ENCODE measurements at places on chromosomes 4 and X.

GRCh38 chr4:24130637-24131036 lies 240.8 kb upstream of the PPARGC1A start:
- DNase-seq: no peak

DNA sequence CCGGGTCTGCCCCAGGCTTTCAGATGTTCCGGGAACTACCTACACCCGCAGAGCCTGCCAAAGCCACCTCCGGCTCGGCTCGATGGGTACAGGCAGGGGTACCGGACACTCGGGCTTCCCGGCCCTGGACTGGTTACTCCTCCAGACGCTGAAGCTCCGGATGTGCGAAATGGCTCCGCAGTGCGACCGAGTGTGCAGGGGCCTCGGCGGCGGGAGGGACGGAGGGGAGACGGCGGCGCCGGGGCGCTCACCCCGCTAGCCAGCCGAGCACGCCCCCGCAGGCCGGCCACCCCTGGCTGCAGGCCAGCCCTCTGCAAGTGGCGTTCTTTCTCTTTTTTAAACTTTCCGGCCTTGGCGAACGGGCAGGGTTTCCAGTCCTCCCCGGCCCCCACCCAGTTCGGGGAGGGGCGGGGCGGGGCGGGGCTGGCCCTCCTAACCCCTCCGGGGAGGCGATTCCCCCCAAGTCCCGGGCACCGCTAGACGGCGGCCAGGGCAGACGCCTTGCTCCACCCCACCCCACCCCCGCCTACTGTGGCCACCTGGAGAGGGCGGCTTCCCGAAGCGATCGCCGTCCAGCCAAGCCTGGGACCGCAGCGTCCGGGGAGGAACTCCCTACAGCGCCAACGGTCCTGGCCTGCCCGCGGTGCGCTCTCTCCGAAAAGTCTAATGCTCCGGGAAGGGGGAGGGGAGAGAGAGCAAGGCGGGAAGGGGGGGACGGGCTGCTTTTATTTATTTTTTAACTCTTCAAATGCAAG lies 7.5 kb downstream of the BCOR start:
- DNase-seq: no peak

- peak; percentile 69 for DNase-seq
These were observed 94.7 kb upstream of the NAP1L5 start for GRCh38 chr4:88792268-88792781.

DNA sequence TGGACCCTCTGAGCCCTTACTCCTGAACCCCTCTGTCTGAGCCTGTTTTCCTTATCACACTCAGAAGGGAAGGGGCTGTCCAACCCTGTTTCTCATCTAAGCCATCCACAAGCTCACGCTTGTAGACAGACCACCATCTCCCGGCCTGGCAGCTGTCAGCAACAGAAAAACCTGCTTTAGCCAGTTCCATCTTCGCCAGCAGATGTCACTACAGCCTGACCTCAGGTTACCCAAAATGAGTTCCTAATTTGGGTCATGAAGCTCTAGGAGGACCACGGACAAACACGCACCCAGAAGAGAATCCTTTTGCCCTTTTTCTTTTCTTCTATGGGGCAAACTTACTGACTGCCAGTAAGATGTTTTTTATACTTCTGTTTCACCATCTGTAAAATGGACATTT lies 445.4 kb downstream of the BCOR start:
- DNase-seq: peak; percentile 38

DNA sequence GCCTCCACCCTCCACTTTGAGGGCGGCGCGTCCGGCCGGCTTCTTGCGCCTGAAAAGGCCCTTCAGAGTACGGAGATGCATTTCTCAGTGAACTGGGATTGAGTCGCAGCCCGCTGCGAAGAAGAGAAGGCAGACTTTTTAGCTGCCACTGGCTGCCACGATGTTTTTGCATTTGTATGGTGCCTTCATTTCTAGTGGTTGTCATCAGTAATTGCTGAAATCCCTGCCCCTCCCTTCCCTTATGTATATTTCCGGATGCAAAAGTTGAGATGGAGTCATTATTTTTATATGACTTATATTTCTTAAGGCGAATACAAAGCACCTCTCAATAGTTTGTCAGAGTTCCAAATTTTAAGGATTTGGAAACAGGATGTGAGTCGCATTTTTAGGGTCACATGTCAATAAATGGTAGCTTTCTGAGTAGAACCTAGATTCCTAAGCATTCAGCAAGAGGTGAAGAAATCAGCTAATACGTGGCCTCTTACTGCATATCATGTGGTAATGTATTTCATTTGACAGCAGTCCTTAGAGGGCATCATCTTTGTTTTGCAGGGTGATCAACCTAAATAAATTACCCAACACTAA lies 658 bp downstream of the ATP6AP2 start:
- DNase-seq: peak; percentile 6

GRCh38 chrX:18654875-18655836 lies 16.8 kb downstream of the RS1 start:
- no peak for DNase-seq

- DNase-seq: peak; percentile 91
These were observed 17.6 kb upstream of the NAT8L start for GRCh38 chr4:2041239-2042130.

DNA sequence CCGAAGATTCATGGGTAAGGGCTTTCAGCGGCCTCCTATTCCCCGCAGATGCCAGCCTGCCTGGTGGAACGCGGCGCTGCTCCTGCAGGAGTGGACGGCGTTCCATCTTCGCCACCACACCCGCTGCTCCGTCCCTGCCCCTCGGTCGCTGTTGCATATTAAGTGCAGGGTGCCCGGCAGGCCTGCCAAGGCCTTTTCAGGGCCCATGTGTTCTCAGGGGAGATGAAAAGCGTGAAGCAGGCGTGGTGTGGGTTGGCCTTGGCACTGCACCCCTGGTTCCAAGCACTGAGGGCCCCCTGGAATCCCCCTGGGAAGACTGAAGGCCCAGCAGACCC lies 52.0 kb downstream of the SORCS2 start:
- no peak for DNase-seq

- no peak for DNase-seq
These were observed 105.2 kb upstream of the FRG1 start for GRCh38 chr4:189835505-189835904.

DNA sequence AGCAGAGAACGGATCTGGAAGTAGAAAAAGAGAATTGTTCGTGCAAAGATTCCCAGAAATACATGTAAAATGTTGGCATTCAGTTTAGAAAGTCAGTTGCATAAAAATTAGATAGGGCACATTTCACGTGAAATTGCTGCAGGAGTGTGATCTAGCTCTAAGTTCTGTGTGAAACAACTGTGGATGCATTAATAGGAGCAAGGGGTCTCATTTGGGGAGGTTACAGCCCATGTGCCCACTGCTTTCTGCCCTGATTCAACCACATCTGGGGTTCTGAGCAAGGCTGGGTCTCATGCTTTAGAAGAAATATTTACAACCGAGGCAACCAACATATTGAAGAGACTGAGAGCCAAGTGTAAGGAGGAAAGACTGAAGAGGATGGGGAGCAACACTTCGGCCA lies 639.0 kb downstream of the BCOR start:
- DNase-seq: no peak

DNA sequence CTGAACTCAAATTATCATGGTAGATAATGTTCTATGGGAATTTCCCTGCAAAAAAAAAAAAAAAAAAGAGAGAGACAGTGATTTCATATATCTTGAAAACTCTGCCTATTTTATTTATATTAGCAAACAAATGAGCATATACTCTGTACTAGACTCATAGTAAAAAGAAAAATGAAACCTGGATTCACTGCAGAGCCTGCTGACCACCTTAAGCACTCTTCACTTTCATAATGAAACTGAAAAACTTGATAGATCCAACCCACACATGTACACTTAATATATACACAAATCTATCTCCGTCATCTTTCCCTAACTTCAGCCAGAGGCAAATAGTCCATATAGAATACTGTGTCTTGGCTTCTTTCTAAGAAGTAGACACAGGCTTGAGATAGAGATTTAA lies 226.1 kb upstream of the KCNIP4 start:
- DNase-seq: no peak

DNA sequence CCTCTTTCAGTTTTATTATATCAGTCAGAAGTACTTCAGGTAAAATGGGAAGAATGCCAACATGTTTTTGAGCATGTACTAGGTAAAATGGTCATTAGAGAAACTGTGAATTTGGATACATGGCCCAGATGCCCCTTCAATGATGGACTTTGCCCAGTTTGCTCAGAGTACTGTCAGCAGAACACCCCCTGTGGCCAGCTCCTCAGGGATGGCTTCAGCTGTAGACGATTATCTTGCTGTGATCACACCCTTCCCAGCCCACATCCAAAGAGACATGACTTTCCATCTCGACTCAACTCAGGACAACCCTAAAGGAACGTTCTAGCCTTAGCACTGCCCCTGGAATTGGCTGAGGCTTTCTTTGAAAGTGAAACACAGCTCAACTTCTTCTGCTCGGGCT lies 439.1 kb downstream of the PACRGL start:
- DNase-seq: no peak

Data from activated CD4-positive, alpha-beta T cell treated with anti-CD3 and anti-CD28 coated beads, Interleukin-2, amount 50 U/mL, for 16 hours (primary cell).